Thymus (tissue), 14 donors: ENCODE measurements at places on chromosomes 1 and 21.

GRCh38 chr1:241841691-241842090, 6.3 kb upstream of the EXO1 start:
- DNase-seq = no peak

- no peak for DNase-seq
Measured at GRCh38 chr1:189616893-189617292, 860.8 kb downstream of the BRINP3 start.

- no peak for DNase-seq
Measured at GRCh38 chr1:206037581-206037980, 13.9 kb upstream of the CTSE start.

- no peak for DNase-seq
Measured at GRCh38 chr1:29698033-29698432, 461.7 kb downstream of the PTPRU start.

GRCh38 chr21:17454315-17455027, 58.4 kb upstream of the CXADR start:
- DNase-seq = no peak
